ENCODE measurements at places on chromosomes 4 and X. TPM values are rescaled to one million over a fixed set of nuclear protein-coding genes. Genes with fewer than 3 reads are reported as not detected.
A peak's percentile ranks its signal among the peaks of the same experiment; 100 is the strongest.

GRCh38 chr4:153000076-153000420 is 63.9 kb downstream of the FHDC1 start:
- DNase-seq, result no peak
- peak overlapping the region; percentile 24 for H3K27ac ChIP-seq
- no peaks in the 10 kb centered on the region for H3K36me3 ChIP-seq
- H3K4me1 ChIP-seq, result peaks cover 2% of the 10 kb centered on the region
- H3K27me3 ChIP-seq, result no peaks in the 10 kb centered on the region

DNA sequence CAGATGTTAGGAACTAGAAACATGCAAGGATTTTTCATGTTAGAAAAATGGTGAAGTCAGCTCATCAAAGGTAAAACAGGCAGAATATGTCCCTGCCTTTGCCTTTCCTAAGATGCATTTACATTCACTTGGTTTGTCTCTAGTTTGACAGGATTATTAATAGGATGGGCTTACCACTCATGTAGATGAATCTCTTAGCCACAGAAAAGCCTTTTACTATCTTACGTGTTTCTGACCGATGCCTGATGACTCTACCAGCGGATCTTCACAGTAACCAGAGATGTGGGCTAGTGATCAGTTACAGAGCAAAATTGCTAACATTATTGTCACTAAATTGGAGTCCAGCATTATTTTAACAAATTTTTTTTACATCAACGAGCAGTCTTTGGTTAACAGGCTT is 187.6 kb downstream of the MAML3 start:
- peaks cover 2% of the 10 kb centered on the region for H3K4me1 ChIP-seq
- no peak for DNase-seq
- no peaks in the 10 kb centered on the region for H3K36me3 ChIP-seq

- H3K4me1 ChIP-seq, result no peaks in the 10 kb centered on the region
- no peaks in the 10 kb centered on the region for H3K27me3 ChIP-seq
- no peaks in the 10 kb centered on the region for H3K36me3 ChIP-seq
- no peak overlapping the region for H3K4me3 ChIP-seq
These were observed 216.9 kb upstream of the NEIL3 start for GRCh38 chr4:177092807-177093206.

- DNase-seq, result peak; percentile 82
- no peak overlapping the region for H3K4me3 ChIP-seq
- H3K36me3 ChIP-seq, result no peaks in the 10 kb centered on the region
- H3K27me3 ChIP-seq, result no peaks in the 10 kb centered on the region
These were observed 120.0 kb upstream of the GLRA2 start for GRCh38 chrX:14409341-14409740.

DNA sequence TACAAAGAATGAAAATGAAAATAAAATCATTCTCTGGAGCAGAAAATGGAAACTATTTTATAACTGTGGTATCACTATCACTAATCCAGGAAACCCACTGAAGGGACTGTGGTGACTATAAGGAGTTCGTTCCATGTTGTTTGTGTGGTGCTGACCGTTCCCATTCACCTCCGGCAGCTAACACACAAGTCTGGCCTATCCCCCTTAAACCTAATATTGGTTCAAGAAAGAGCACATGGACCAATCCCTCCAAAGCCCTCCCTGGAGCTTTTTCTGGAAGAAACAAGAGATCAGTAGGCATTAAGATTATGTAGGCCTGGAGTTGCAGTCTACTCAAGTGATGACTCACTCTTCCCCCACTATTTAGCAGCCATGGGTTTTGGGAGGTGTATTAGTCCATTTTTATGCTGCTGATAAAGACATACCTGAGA is 25.9 kb upstream of the FAM241A start:
- H3K4me1 ChIP-seq, result no peaks in the 10 kb centered on the region
- no peaks in the 10 kb centered on the region for H3K36me3 ChIP-seq
- H3K27me3 ChIP-seq, result no peaks in the 10 kb centered on the region
- H3K27ac ChIP-seq, result no peak overlapping the region

DNA sequence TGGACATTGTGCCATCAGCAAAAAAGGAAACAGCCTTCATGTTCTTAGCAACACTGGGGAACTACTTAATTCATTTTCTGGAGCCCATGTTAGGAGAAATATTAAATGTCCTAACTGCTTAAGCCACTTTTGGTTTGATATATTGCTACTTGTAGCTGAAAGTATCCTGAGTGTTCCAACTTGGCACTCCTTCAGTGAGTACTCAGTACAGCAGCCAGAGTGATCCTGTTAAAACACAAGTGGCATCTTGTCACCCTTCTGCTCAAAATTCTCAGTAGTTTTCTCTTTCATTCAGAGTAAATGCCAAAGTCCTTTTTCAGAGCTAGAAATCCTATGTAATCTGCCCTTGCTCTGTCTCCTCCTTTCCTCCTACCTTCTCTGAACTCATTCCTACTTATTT is 522.0 kb downstream of the GRID2 start:
- DNase-seq, result no peak
- H3K36me3 ChIP-seq, result no peaks in the 10 kb centered on the region
- no peak overlapping the region for H3K4me3 ChIP-seq
- H3K4me1 ChIP-seq, result no peaks in the 10 kb centered on the region
- no peaks in the 10 kb centered on the region for H3K27me3 ChIP-seq

- no peaks in the 10 kb centered on the region for H3K4me1 ChIP-seq
- no peak overlapping the region for H3K4me3 ChIP-seq
- no peak for DNase-seq
- H3K27ac ChIP-seq, result no peak overlapping the region
These were observed 1293.6 kb upstream of the TENM3 start for GRCh38 chr4:180949424-180950213.

DNA sequence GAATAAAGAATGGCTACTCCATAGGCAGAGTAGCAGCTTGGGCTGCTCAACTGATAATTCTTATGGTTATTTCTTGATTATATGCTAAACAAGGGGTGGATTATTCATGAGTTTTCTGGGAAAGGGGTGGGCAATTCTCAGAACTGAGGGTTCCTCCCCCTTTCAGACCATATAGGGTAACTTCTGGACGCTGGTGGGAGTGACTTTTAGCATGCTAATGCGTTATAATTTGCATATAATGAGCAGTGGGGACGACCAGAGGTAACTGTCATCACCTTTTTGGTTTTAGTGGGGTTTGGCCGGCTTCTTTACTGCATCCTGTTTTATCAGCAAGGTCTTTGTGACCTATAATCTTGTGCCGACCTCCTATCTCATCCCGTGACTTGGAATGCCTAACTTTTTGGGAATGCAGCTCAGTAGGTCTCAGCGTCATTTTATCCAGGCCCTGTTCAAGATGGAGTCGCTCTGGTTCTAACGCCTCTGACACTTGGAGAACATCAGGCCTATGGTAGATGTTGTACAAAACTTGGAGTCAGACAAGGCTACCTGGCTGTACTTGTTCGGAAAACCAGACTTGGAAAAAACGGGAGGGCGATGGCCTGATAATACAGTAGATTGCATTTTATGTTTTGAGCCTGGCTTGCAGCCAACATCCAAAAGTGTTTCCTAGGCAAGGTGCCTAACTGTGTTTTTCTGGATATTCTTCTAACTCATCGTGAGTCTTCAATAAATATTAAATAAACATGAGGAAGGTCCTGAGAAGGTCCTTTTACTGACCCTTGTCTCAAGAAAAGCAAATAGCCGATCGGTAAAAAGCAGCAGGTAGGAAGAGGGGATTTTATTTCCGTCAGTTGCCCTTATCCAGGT is 1.8 kb upstream of the TMEM164 start:
- H3K27ac ChIP-seq, result peak overlapping the region; percentile 44
- DNase-seq, result no peak
- H3K27me3 ChIP-seq, result no peaks in the 10 kb centered on the region
- H3K4me1 ChIP-seq, result no peaks in the 10 kb centered on the region

- no peak overlapping the region for H3K4me3 ChIP-seq
- no peaks in the 10 kb centered on the region for H3K36me3 ChIP-seq
- peaks cover 8% of the 10 kb centered on the region for H3K4me1 ChIP-seq
- DNase-seq, result no peak
- H3K27me3 ChIP-seq, result no peaks in the 10 kb centered on the region
- H3K27ac ChIP-seq, result peak overlapping the region; percentile 32
These were observed 276.1 kb downstream of the CFAP299 start for GRCh38 chr4:80611678-80611979.

DNA sequence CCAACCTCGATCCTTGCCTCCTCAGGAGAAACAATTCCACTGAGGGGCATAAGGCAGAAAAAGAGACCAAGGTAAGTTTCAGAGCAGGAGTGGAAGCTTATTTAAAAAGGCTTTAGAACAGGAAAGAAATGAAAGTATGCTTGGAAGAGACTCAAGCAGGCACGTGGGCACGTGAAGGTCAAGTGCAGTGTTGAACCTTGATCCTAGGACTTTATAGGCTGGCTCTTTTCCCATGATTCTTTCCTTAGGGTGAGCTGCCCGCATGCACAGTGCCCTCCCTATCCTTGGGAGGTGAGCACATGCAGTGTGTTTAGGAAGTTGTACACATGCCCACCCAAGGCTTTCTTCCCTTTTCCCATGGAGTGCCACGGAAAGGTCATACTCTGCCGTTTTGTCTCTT is 4.0 kb upstream of the PI4K2B start:
- no peak overlapping the region for H3K27ac ChIP-seq
- no peak overlapping the region for H3K4me3 ChIP-seq
- no peaks in the 10 kb centered on the region for H3K36me3 ChIP-seq
- H3K27me3 ChIP-seq, result no peaks in the 10 kb centered on the region

DNA sequence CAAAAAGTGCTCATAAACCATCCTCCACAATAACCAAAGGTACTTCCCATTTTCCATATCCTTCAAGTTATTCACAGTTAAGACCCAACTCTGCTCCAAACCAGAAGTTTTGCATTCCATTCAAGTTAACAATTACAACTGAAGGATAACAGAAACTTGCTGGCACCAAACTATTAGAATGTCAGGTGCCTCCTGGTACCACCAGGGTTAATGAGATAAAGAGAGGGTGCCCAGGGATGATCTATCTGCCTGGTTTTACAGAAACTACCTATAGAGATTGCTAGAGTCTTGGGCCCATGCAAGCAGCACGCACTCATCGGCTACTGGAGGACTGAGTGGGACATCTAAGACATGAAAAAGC is 114.6 kb downstream of the RBM47 start:
- peak; percentile 83 for DNase-seq
- peaks cover 3% of the 10 kb centered on the region for H3K4me1 ChIP-seq
- no peaks in the 10 kb centered on the region for H3K27me3 ChIP-seq

DNA sequence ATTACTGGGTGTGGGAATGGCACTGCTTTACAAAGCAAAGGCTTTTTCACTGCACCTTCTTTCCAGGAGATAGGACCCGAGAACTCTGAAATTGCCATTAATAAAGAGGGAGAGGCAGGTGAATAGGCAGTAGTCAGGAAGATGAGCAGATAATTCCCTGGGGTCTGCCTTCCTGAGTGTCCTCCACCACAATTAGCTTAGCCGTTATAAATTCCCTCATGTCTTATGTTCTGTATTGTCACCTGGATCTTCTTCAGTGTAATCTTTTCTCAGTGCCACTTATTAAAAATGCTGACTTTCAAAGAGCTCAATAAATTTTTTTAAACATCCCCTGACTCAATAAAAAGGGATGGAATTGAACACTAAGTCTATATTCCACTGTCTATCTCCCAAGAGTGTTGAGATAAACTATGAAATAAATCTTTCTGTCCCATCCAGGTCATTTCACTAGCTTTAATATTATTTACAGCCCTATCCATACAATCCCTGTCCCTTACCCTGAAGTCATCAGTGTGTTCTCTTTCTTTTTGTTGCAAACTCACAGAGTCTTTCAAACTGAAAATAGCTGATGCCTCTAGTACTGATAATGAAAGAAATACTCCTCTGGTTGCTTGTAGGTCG is 272.2 kb upstream of the NRK start:
- H3K4me3 ChIP-seq, result no peak overlapping the region
- no peaks in the 10 kb centered on the region for H3K27me3 ChIP-seq
- no peaks in the 10 kb centered on the region for H3K36me3 ChIP-seq
- H3K27ac ChIP-seq, result no peak overlapping the region

- no peaks in the 10 kb centered on the region for H3K4me1 ChIP-seq
- DNase-seq, result peak; percentile 58
- H3K27ac ChIP-seq, result no peak overlapping the region
- H3K4me3 ChIP-seq, result no peak overlapping the region
- H3K27me3 ChIP-seq, result no peaks in the 10 kb centered on the region
These were observed 6.7 kb upstream of the ERCC6L start for GRCh38 chrX:72245461-72246089.

- H3K27ac ChIP-seq, result no peak overlapping the region
- H3K36me3 ChIP-seq, result no peaks in the 10 kb centered on the region
- no peaks in the 10 kb centered on the region for H3K27me3 ChIP-seq
- no peak overlapping the region for H3K4me3 ChIP-seq
- no peaks in the 10 kb centered on the region for H3K4me1 ChIP-seq
These were observed 150.1 kb downstream of the COMMD8 start for GRCh38 chr4:47313384-47313783.

P2RY4 gene
- not detected for polyA plus RNA-seq

NAA10 gene
- polyA plus RNA-seq, result 152 TPM

CHRDL1 gene
- polyA plus RNA-seq, result 1.3 TPM

NXF2 gene
- not detected for polyA plus RNA-seq

All from small intestine (tissue), 16 donors.